ENCODE measurements at places on chromosomes 12 and 14.

- DNase-seq: no peak
These were observed 89.7 kb downstream of the ASCL4 start for GRCh38 chr12:107864235-107864634.

- no peak for DNase-seq
These were observed 6.3 kb upstream of the LTBP2 start for GRCh38 chr14:74618078-74618952.

DNA sequence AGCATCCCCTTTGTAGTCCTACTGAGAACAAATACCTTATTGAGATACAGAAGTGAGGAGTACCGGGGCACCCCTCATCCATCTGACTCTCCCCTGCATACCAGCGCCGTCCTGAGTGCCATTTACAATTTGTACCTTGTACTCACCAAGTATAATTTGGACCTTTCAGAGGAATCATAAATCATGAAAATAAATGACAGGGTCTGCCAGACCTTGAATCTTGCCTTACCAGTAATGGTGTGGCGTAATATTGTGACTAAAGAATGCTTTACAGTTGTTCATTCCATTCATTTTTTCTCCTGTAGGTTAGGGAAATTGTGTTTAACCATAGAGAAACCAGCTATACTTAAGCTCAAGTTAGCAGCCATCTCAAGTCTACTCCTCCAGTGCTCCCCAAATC is 243.7 kb upstream of the RGS6 start:
- DNase-seq: no peak

- no peak for DNase-seq
These were observed 116.6 kb downstream of the SLC35F4 start for GRCh38 chr14:57749267-57749666.

- DNase-seq: no peak
These were observed 6.3 kb downstream of the CAND1 start for GRCh38 chr12:67275380-67275913.

DNA sequence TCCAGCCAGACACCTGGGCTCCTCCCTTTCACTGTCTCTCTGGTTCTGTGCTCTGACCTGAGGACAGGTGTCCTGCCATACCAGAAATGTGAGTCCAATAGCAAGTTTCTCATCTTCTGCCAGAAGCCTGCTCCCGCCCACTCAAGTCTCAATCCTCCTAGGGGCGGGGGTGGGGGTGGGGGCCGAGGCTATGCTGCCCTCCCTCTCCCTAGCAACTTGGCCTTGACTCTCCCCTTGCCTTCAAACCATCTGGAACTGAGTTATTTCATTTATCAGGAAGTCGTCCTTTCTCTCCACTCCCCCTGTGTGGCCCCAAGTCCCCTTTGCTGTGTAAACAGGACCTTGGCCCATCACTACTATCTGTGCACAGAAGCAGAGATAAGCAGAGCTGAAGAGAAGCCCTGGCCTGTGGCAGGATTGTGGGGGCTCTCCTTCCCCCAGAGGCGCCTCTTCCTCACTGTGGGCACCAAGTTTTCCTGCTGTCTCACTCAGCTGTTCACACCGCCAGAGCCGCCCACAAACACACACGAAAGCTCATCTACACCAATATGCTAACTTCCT is 117.1 kb downstream of the DPF3 start:
- no peak for DNase-seq

GRCh38 chr12:127041985-127042625 is 1224.9 kb upstream of the TMEM132C start:
- DNase-seq: no peak

- no peak for DNase-seq
These were observed 71.7 kb downstream of the PTPRO start for GRCh38 chr12:15393995-15394394.

DNA sequence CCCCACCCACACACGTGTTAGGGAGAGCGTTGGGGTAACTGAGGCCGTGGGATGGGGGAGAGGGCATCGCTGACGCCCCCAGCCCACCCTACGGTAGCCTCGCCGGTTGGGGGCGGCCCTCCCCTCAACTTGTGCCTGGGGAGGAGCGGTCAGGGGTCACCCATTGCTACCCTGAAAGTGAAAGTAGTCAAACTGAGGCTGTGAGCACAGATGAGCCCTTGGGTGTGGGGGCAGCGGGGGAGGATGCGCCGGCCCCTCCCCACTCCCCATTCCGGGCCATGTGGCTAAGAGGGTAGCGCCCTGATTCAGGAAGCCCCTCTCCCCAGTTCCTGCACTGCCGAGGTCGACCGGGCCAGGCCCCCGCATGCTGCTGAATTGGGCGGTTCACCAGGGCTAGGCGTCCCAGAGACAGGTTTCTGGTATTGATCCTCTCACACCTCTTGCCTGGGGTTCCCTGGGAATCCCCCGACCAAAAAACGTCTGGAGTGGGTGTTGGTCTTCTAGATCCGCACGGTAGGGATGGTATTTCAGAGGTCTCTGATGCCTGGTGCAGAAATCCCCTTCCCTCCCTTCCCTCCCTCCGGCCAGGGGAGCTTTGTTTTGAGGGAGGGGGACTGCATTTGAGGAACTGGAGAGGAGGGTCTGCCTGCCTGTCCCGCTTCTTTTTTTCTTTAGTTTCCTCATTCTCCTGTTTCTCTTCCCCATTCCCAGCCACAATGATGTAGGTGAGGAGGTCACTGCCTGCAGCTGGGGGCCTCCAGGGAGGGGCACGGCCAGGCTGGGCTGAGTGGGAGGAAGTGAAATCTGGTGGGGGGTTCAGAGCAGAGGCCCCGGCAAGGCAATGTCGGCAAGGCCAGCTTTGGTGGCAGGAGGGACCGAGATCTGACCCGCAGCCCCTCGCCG is 1.0 kb downstream of the SH2B3 start:
- DNase-seq: no peak
